NAMALWA (cell line): ENCODE measurements at places on chromosomes 2 and 18.
A peak's percentile ranks its signal among the peaks of the same experiment; 100 is the strongest.

DNA sequence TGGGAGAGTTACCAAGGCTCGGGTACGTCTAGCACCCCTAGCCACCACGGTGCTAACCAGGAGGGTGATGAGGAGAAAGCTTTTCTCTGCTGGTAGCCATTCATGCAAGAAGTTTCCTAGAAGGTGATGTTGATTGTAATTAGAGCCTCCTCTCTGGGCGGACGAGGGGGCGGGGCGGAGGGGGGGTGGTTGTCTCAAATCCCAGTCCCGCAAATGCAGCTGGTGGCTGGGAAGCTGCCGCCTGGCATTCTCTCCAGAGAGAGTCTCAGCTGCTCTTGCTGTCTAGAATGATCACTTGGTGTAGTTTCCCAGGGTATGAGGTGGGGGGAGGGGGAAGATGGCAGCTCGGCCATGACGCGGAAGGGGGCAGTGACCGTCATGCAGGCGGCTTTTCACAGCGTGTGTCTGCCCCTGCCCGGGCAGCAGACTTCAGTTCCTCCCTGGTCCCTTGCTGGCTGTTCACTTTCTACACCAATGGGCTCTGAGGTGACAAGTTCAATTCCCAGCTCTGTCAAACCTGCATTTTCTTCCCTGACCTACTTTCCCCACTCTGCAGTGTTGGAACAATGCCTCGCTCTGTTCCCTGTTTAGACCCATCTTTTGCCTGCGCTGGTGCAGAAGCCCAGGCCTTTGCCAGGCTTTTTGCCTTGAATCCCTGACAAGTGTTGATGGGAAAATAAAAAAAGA, 61.5 kb upstream of the KLF7 start:
- no peak for DNase-seq

- DNase-seq: no peak
These were observed 797.8 kb downstream of the CCDC85A start for GRCh38 chr2:56981554-56981953.

DNA sequence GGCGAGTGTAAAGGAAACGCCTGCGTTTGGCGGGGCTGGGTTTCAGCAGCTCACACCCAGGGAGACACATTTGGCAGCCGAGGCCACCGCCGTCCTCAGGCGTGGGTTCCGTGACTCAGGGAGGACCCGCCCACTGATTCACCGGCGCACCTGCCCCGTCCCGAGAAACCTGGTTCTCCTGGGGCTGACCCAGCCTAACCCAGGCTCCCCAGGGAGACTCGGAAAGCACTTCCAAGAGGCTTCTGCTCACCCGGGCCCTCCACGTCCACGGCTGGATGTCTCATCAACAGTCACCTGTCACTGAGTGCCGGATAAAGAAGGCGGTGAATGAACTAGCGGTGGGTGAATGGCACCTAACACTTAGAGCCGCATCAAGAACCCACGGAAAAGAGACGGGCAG, 126.4 kb upstream of the CTDP1 start:
- DNase-seq: no peak

GRCh38 chr2:55962915-55963314, 39.3 kb upstream of the EFEMP1 start:
- no peak for DNase-seq

GRCh38 chr2:30371772-30372373, 75.2 kb upstream of the LCLAT1 start:
- no peak for DNase-seq

DNA sequence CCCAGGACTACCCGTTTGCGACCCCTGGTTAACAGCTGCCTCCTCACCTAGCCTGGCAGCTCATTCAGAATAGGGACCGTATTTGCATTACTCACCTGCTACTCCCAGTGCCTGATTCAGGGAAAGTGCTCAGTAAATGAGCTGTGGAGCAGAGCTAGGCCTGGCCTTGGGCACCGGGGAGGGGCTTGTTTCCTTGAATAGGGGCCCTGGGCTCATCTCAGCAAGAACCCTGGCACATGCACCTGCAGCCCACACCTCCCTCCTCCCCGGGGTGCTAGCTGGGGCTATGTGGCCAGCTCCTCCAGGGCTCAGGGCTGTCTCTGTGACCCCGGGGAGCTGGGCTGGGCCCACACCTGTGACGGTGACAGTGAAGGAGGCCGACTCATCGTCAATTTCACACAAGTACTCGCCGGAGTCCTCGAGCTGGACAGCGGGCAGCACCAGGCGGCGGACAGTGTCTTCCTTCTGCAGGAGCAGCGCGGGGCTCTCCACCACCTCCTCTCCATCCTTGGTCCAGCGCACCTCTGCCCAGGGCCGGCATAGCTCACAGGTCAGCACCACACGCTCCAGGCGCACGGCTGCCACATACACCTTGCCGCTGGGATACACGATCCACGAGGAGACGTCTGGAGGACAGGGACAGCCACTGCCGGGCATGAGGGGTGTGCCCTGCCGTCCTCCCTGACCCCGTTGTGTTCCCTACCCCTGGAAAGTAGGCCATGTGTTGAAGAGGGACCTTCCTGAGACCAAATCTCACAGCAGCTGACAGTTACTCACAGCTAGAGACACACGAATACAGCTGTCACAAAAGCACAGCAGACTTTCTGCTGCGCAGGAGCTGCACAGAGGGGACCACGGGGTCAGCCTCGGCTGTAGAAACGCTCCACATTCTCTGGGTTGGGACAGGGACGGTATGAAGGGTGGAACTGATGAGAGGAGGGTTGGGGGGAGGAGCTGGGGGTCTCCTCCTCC, 9.0 kb downstream of the OBSL1 start:
- no peak for DNase-seq

- DNase-seq: no peak
These were observed 463.9 kb downstream of the STK39 start for GRCh38 chr2:167783261-167784083.

DNA sequence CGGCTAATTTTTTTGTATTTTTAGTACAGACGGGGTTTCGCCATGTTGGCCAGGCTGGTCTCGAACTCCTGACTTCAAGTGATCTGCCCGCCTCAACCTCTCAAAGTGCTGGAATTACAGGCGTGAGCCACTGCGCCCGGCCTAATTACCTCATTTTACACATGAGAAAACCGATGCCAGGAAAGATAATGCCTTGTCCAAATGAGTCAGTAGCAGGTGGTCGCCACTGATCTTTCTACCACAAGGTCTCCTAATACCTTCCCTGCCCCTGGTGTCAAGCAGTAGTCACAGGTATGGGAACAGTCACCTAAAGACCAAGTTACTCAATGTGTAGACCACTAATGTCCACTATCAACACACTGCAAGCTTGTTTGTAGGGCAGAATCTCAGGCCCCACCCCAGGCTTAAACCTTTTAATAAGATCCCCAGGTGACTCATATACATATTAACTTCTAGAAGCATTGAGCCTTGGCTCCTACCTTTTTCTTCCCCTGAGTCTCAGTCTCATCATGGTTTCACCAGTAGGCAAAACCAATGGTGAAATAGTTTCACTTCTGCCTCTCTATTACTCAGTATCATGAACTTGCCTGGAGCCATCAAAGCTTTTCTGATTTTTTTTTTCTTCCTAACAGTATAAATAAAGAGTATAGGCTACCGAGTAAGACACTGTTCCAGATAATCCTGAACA, 6.9 kb upstream of the EPB41L5 start:
- no peak for DNase-seq

- DNase-seq: no peak
These were observed 17.3 kb upstream of the KLHL23 start for GRCh38 chr2:169716238-169716886.

DNA sequence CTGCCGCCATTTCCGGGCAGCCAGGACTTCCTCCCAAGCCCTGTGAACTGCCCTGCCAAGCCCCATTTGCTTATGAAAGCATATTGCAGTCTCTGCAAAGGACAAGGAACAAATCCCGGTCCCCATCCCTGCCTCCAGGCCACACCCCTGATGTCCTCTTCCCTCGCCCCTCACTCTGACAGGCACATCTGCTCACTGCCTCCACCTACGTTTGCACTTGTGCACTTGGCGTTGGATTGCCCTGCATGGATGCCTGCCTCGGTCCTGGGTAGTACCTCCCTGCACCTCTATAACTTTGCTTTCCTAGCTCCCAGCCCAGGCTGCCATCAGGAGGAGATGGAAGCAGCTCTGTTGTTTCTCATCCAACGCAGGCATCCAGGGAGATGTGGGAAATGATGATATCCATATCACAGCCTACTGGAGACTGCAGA, 19.6 kb upstream of the RPL31 start:
- no peak for DNase-seq

DNA sequence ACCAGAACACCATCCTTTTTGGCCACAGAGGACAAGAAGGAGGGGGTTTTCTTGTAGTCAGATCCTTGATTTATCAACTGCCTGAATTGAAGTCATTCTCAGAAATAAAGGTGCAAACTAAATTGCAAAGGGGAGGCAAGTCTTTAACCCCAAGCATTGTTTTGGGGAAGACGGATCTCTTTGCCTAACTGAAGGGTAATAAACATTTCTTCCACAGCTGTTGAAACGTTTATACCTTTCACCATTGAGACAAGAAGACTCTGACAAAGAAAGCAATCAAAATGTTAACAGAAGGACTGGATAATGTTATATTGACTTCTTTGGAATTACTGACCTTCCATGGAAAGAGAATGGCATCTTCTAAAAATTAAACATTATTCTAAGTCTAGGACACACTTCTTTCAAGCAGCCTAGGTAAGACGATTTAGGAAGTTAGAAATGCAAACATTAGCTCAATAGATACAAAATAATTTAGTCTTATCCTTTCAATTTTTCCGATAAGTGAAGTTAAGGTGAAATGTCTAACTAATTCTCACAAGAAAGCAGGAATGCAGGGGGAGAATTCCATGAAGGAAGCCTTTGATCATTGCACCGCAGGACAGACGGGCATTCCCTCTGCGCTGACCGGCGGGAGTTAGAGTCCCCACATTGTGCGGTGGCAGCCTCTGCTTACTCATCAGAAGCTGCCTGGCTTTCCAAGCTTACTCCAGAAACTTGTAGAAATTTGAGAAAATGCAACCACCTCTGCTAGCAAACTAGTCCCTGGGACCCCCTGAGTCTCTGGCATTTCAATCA, 69.4 kb upstream of the COPS8 start:
- no peak for DNase-seq

GRCh38 chr2:147631294-147631693, 213.5 kb upstream of the ACVR2A start:
- DNase-seq: no peak

DNA sequence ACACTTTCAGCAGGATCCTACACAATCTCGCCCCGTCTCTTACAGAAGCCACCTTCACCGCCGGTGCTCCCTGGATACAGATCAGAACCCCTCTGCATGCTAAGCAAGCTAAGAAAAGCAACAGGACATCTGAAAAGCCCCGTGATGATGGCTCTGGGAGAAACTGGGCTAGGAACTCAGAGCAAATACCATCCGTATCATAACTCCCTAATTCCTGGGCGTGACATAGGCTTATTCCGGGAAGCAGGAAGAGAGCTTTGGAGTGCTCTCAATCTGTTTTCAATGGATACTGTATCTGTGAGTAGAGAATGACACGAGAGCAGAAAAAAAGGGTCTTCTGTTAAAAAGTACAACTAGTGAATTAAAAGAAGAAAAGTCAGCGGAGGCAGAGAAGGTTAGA, 121.6 kb downstream of the SPP2 start:
- no peak for DNase-seq

- DNase-seq: no peak
These were observed 3.8 kb upstream of the CAPN10 start for GRCh38 chr2:240582781-240583180.

- peak; percentile 84 for DNase-seq
These were observed 302 bp downstream of the TXNL4A start for GRCh38 chr18:79988071-79988450.

- no peak for DNase-seq
These were observed 44.8 kb downstream of the INPP4A start for GRCh38 chr2:98489486-98489885.

DNA sequence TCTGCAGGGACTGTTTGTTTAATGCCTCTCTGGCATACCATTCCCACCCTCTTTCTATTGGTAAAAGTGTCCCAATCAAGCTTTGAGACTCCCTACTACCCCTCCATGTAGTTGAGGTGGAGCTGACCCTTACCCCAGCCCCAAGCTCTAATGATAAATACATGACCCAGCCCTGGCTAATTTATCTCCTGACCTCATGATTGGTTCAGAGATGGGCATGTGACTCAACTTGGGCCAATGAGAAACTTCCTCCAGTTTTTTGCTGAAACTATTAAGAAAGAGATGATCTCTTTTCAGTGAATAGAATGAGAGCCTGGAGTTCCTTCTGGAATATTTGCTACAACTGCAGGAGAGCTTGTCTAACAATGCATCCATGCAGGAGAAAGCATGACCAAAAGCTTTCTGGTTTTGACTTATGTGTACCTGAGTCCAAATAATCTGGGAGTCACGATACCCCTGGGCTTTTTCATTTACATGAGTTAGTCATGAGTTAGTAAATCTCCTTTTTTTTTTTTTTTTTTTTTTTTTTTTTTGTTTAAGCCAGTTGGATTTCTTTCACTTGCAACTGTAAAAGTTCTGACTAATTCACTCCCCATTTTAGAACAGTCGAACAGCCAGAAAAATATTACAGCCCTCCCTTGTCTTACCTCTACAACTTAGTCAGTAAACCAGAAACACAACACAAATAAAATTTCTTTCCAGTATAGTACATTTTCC, 66.5 kb upstream of the TLK1 start:
- DNase-seq: no peak

DNA sequence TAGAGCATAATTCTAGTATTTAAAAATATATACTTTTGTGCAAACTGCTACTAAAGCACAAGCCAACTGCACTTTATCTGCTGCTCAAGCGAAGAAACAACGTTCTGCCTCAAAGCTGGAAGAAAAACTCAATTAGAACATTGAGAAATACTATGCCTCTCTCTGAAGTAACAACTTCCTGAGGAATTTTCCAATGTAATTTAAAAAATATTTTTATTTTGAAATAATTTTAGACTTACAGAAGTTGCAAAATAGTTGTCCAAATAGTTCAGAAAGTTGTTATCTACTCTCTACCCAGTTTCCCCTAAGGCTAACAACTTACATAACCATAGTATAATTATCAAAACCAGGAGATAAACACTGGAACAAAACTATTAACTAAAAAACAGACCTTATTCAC, 12.3 kb upstream of the POLI start:
- DNase-seq: no peak

- no peak for DNase-seq
These were observed 914 bp upstream of the IWS1 start for GRCh38 chr2:127527001-127527804.

GRCh38 chr2:238886453-238887094, 38.7 kb downstream of the TWIST2 start:
- no peak for DNase-seq

GRCh38 chr2:76194031-76194775, 483.5 kb upstream of the GCFC2 start:
- DNase-seq: no peak

- no peak for DNase-seq
These were observed 43.6 kb downstream of the KIAA2012 start for GRCh38 chr2:202116691-202117090.

- DNase-seq: no peak
These were observed 25.6 kb downstream of the IKZF2 start for GRCh38 chr2:213125646-213126347.

DNA sequence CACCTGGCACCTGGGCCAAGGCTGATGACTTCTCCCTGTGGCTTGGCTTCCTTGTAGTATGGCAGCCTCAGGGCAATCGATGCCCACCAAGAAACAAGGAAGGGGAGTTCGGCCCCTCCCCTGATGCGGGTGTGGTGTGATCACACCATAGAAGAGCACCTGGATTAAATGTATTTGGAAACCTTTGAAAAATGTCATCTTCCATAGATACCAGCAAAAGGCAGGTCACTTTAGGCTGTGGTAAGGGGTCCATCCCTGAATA, 198.2 kb downstream of the CYP26B1 start:
- no peak for DNase-seq

GRCh38 chr2:141557329-141558095, 573.3 kb downstream of the LRP1B start:
- DNase-seq: no peak

- DNase-seq: no peak
These were observed 3.0 kb downstream of the LYG1 start for GRCh38 chr2:99297994-99298393.
